ENCODE measurements at places on chromosomes 11 and 22. TPM values are rescaled to one million over a fixed set of nuclear protein-coding genes. Genes with fewer than 3 reads are reported as not detected.

Gene ART5
- not detected for polyA plus RNA-seq

Gene LSP1
- 130 TPM for polyA plus RNA-seq

Gene SLC17A6
- not detected for polyA plus RNA-seq

Gene KCNK4
- not detected for polyA plus RNA-seq

Gene SLC22A12
- polyA plus RNA-seq = not detected

Gene SOX6
- 1.2 TPM for polyA plus RNA-seq

Gene FAM181B
- polyA plus RNA-seq = 0.29 TPM

Gene ZDHHC8
- polyA plus RNA-seq = 33.6 TPM

Gene PRODH
- 13.5 TPM for polyA plus RNA-seq

Gene CCDC81
- 0.11 TPM for polyA plus RNA-seq

Gene C1QTNF5
- 4.8 TPM for polyA plus RNA-seq

Data from esophagus (tissue), 2 donors.